ENCODE measurements at places on chromosomes 2 and 18. TPM values are rescaled to one million over a fixed set of nuclear protein-coding genes. Genes with fewer than 3 reads are reported as not detected.

Gene DSG4
- total RNA-seq, result not detected

Gene ADAM23
- 8.4 TPM for total RNA-seq

Gene VWA3B
- 0.33 TPM for total RNA-seq

Gene GULP1
- total RNA-seq, result 27.5 TPM

Measured in A549 treated with Mapracorat at 1 μM for 4 hours (cell line).